ENCODE measurements at places on chromosomes 1 and 21.

DNA sequence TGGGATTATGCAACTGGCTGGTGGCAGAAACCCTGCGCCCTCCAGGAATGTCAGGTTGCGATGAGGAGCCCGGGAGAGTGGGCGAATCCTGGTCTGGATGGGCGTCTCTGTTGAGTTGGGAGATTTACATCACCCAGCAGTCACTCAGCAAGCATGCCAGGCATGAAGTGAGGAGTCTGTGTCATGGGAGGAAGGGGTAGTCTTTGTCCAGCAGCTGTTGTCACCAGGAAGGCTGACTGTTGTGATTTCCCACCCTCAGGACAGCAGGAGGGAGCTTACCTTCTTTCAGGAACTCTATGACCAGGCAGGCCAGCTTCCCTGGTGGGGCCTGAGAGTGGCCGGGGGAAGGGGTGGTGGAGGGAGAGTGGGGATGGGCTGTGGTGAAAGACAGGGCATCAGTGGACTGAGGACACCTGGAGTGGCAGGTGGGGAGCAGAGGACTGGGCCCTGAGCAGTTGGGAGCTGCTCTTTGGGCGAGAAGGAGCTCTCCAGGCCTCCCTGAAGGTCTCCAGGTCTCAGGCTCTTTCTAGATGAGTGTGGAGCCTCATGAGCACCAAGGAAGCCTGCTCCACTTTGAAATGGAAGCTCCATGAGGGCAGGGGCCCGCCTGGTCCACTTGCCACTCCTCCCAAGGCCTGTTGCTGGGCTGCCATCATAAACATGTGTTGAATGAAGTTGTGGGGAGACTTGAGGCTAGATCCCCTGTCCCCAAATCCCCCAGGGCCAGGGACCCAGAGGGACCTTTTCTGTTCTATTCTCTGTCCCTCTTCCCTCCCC lies 21.3 kb upstream of the PKP1 start:
- no peak for DNase-seq

- no peak for DNase-seq
Measured at GRCh38 chr1:175195281-175195680, 2.7 kb upstream of the KIAA0040 start.

DNA sequence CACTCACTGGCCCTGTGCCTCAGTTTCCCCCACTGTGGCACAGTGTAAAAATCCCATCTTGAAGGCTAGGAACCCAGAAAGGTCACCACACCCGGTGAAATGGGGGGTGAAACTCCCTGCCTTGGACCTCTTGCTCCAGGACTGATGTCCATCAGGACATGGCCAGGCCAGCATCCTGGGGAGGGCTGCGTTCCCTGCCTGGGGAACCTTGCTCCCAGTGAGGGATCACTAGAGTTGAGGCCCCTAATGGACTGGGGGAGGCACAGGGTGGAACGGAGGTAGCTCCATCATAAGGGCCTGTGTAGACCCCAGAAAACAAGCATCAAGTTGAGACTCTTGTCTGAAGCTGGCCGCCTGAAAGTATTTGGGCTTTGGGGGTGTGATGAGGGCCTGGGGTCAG lies 10.4 kb upstream of the ZNF670 start:
- no peak for DNase-seq

- no peak for DNase-seq
Measured at GRCh38 chr1:207429963-207430362, 24.2 kb upstream of the CR2 start.

GRCh38 chr1:63533931-63534330 lies 10.6 kb downstream of the EFCAB7 start:
- DNase-seq = no peak

- DNase-seq = no peak
Measured at GRCh38 chr1:234244482-234244881, 128.8 kb upstream of the COA6 start.

DNA sequence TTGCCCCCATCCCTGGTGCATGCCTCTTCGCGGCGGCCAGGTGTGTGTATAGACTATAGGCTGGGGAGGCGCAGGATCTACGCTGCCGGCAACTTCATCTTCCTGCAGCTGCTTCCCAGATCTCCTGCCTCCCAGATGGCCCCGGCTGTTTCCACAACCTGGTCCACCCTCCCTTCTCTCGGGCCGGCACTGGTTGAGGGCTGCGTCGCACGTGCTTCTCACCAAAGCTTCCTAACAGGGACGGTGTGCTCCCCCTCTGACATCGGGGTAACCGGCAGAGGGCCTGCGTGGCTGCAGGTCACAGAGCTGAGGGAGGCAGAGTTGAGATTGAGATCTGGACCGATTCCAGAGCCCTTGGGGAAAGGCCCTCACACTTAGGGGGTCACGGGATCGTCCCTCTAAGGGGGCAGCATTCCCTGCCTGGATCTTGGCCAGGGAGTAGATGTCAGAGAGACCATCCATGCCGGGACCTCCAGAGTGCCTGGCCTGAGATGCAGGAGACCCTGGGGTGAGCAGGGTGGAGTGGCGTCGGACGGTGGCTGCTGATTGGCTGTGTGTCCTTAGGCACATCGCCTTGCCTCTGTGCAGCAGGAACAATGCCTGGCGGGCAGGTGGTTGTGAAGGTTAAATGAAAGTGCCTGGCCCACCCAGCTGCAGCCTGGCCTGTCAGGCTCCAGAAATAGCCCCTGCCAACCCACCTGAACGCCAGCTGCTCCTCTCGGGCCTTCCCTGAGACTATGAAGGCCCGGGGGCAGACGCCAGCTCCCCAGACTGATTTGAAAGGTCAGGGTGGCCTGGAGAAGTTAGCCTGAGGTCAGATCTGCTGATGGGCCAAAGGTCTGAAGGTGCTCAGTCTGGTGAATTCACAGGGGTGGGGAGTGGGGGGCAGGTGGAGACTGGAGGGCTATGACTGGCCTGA lies 6.1 kb upstream of the MASP2 start:
- DNase-seq = no peak

GRCh38 chr1:198155253-198155652 lies 1.5 kb upstream of the NEK7 start:
- DNase-seq = no peak

GRCh38 chr21:33966324-33966949 lies 50.8 kb upstream of the ATP5PO start:
- no peak for DNase-seq

GRCh38 chr1:167517535-167518330 lies 596 bp downstream of the CD247 start:
- peak; percentile 62 for DNase-seq

GRCh38 chr1:24345334-24345733 lies 26.2 kb downstream of the GRHL3 start:
- no peak for DNase-seq

GRCh38 chr1:167229719-167230385 lies 9.2 kb downstream of the POU2F1 start:
- DNase-seq = no peak

DNA sequence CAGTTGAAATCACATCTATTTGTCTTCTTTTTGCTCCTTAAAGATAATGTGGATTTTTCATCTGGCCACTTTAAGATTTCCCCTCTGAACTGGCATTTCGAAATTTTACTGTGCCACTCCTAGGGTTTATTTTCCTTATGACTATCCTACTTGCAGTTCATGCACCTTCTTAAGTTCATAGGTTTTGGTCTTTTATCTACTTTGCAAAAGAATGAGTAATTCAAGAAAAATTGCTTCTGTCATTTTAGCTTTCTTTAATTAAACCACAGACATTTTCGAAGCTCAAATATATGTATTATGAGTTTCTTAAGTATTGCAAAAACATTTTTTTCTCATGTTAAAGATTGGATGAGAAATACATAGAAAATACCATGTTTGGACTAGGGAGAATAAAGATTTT lies 1244.8 kb upstream of the TMPRSS15 start:
- no peak for DNase-seq

- no peak for DNase-seq
Measured at GRCh38 chr1:58932859-58933598, 149.2 kb upstream of the JUN start.

GRCh38 chr1:38815903-38816627 lies 43.5 kb downstream of the RRAGC start:
- DNase-seq = no peak

DNA sequence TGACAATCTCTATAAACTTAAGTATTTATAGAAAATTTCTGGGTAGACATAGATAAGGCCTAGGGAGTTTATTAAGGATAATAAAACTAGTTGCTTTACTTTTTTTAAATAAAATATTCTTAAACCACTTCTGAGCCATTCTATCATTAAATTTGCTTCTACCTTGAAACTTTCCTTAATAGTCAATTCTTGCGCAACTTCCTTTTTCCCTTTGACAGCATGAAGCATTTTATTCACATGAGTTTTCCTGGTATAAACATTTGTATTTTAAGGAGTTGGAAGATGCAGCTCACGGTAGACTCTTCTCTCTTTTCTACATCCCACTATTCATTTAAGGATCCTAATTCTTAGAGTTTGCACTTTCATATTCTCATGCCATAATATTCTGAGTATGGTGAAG lies 75.8 kb upstream of the DPH5 start:
- no peak for DNase-seq

GRCh38 chr1:235920596-235921375 lies 54.1 kb upstream of the LYST start:
- DNase-seq = no peak

- no peak for DNase-seq
Measured at GRCh38 chr1:169112241-169112640, 5.8 kb downstream of the ATP1B1 start.

DNA sequence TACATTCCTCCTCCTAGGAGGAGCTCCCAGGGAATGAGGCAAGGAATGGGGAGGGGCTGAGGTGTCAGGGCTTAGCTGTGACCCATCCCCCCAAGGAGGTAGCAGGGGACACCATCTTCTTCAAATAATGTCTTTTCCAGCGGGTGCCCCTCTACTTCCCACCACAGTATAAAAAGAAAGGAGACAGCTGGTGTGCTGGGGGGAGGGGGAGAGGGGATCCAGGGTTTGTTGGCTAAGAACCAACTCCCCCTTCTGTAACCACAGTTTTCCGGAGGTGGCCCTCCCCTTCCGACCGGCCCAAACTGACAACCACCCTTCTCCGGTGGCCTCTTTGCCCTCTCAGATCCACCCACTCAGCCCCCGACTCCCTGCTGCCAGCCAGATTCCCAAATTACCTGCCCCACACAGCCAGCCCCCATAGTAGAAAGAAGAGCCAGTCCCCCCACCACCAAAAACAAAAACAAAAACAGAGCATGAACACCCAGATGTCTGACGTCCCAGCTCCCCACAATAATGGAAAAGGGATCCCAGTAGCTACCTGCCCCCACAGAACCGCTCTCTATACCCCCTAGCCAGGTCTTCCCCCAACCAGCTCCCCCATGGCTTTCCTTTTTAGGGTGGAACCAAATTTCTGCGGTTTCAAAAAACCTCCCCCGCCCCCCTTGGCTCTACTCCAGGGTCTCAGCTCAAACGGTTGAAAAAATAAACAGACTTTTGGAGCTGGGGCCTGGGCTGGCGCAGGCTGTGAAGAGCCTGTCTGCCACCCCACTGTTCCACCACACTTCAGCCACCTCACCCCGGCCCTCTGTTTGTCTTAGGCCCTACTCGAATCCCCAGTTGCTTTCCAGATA lies 2.1 kb downstream of the ARHGEF2 start:
- DNase-seq = peak; percentile 57

DNA sequence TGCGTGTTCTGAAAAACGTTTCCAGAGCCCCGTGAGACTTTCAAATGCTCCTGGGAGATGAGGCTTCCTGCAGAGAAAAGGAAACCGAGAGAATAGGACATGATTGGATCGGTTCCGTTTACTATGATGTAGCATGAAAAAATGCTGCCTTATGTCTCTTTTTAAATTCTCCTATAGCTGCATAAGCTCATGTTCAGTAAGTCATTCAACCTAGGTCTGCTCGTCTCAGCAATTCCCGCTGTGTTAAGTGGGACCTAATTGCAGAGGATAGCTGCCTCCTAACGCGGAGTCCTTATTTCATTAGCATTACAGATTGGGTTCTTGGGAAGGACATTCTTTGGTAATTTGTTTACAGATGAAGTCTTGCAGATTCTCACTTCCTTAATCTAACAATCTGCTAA lies 165.3 kb downstream of the GALNT2 start:
- DNase-seq = no peak

GRCh38 chr21:32257962-32258785 lies 20.7 kb downstream of the MIS18A start:
- DNase-seq = no peak

DNA sequence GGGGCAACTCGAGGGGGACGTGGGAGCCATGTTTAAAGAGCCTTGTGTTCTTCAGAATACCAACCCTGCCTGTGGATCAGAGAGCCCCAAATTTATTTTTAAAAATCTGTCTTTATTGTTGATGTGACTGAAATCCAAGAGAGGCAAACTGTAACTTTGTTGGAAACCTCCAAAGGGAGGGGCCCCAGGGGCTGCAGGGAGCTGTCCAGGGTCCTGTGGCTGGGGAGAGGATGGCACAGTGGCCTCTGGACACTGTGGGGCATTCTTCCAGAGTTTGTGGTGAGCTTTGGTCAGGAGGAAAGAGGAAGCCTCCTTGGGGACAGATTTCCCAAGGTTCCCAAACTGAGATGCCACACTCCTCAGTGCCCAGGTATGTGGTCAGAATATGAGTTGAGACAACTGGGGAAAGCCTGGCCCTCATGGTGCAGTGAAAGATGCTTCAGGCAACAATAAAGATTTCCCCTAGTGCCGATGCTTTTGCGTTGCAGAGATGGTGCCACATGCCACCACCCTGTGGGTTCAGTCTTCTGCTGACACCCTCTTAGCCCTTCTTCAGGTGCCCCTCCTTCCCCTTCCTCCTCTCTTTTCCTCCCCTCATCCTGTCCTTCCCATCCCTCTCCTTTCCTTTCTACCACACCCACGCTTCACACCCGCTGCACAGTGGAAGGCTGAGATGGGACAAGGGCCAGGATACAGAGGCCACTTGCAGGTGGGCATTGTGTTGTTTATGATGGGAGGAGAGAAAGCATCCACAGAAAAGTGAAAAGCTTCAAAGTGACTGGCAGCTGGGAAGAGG lies 122.1 kb downstream of the UCK2 start:
- DNase-seq = no peak

GRCh38 chr1:74811436-74812179 lies 78.7 kb downstream of the TYW3 start:
- no peak for DNase-seq

- DNase-seq = no peak
Measured at GRCh38 chr1:54940042-54940441, 40.4 kb upstream of the TMEM61 start.
